ENCODE measurements at places on chromosomes 4 and X.

- no peak for DNase-seq
Measured at GRCh38 chr4:109608879-109609278, 48.8 kb downstream of the MCUB start.

GRCh38 chr4:146004730-146005129 lies 66.1 kb upstream of the ZNF827 start:
- DNase-seq: no peak

DNA sequence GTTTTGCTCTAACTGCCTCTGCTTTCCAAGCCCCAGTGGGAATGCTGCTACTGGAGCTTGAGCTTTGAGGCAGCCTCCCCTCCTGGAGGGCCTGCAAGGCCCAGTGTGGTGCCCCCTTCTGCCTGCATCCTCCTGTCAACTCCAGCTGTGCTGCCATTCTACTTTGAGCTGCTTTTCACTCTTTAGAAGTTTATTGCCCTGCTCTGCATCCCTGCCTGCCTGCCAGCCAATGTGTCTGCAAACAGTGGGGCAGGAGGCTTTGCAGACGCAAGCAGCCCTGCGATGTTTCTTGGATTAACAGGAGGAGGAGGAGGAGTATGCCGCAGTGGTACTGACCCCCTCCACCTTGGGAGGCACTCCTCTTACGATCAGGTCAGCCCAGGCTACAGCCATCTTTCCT lies 16.4 kb downstream of the TMEM31 start:
- DNase-seq: no peak

GRCh38 chrX:76555816-76556215 lies 128.3 kb downstream of the MAGEE1 start:
- DNase-seq: no peak

DNA sequence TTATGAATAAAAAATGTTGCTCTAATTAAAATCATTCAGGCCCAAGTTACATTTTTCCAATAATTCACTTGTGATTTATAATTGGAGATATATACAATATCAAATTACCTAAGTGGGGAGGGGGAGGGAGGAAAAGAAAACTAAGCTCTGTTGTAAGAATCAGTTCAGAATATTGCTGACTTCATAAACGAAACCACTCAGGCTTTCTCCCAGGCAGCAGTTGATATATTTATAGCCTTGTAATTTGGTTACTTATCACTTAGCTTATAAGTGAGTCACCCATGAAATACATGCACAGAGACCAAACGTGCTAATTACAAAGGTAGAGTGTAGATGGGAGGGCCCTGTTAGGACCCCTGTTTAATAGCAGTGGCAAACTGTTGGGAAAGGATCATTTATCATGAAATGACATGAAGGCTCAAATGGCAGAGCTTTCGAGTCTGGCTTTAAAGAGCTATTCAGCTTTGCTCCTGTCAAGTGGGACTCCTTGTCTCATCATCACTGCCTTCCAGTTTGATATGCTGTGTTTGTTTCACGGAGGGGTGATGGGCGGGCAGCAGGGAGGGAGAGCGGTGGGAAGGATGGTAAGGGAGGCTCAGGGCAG lies 105.6 kb upstream of the PGRMC2 start:
- no peak for DNase-seq

DNA sequence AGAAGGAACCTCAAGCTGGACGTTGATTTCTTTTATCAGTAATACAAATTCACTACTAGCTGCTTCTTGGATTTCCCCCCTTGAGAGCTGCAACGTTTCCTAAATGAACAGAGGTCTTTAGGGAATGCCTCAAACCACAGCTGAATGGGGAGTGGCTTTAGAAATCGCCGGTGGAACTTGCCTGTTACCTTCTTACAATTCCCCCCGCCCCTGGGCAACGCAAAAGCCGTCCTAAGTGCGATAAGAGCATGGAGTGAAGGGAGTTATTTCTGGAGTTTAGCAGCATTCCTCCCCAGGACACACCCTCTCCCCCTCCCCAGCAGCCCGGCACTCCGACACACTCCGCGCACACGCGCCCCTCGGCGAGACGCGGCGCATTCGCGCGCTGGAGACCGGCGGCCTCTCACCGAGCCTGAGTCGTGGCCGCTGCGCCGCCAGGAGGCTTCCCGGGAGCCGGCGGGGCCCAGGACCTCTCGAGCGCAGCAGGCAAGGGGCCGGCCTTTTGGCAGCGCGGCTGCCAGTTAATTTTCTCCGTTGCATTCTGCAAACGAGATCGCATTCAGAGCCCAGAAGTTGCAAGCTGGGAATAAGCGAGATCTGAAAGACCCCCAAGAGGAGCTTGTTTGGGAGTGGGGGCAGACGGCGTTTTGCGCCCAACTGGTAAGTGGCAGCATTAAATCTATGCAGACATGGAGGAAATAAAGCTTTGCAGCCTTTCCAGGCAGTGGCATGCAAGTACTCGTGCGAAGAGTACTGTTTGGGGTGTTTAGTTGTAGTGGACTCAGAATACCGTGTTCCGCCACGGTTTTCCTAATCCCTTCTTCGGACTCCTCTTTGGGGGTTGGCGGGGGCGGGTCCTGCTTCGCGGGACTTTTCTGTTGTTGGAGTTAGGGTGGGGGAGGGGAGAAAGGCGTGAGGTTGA lies 134.7 kb downstream of the PALLD start:
- no peak for DNase-seq

GRCh38 chr4:154313004-154313585 lies 178.5 kb downstream of the DCHS2 start:
- DNase-seq: no peak

GRCh38 chrX:70826715-70827114 lies 81.8 kb downstream of the TEX11 start:
- DNase-seq: no peak

DNA sequence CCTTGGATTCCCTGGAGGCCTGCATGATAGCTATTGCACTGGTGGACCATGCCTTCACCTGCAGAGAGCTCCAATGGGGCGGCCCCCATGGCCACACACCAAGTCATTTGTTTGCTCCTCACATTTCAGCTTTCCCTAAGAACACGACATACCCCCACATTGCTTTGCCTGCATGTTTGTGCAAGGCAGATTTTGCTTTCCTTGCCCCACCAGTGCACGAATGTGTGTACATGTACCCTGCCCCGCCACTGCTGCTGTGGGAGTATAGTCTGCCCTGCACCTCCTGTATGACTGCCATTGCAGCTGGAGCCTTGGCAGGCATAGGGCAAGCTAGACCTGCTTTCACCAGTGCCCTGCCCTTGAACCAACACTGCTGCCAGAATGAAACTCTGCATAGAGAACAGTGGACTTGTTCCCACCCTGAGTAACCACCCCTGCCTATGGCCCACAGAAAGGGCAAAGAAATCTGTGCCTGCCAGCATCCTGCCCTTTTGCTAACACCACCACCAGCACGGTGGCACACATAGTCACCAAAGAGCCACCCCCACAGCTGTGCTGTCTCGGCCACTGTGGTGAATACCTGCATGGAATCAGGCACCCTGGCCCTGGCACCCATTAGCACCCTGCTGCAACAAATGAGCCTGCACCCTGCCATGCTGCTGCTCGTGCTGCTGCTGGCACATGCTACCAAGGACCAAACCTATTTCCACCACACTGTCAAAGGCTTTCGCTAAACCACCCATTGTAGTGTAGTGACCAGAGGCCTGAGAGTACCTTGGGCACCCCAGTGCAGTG lies 661.7 kb upstream of the FAM241A start:
- DNase-seq: no peak

Measured in stimulated activated CD8-positive, alpha-beta memory T cell treated with anti-CD3 and anti-CD28 coated beads, Interleukin-2, amount 100 ng/mL, for 1 hour (primary cell).